WERI-Rb-1 (cell line): ENCODE measurements at places on chromosomes 13 and 19.
A peak's percentile ranks its signal among the peaks of the same experiment; 100 is the strongest.

DNA sequence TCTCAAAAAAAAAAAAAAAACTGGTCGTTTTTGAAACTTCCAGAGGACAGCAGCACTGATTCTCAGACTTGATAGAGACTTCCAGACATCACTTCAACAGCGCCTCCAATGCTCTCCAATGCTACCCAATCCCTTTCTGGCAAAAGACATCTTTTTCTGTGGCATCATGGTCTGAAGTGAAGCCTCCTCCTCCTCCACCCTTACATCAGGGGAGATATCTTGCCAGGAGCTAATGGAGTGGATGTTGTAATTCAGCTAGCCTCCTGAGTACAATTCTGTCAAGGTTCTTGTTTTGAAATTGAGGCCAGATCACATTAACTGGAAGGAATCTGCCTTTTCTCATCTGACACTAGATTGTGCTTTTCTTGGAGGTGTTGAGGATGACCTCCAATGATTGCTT is 24.2 kb downstream of the FXYD5 start:
- DNase-seq = no peak

GRCh38 chr13:100131863-100132574 is 43.1 kb downstream of the PCCA start:
- DNase-seq = no peak

GRCh38 chr13:105878119-105878700 is 657.3 kb downstream of the EFNB2 start:
- DNase-seq = no peak

DNA sequence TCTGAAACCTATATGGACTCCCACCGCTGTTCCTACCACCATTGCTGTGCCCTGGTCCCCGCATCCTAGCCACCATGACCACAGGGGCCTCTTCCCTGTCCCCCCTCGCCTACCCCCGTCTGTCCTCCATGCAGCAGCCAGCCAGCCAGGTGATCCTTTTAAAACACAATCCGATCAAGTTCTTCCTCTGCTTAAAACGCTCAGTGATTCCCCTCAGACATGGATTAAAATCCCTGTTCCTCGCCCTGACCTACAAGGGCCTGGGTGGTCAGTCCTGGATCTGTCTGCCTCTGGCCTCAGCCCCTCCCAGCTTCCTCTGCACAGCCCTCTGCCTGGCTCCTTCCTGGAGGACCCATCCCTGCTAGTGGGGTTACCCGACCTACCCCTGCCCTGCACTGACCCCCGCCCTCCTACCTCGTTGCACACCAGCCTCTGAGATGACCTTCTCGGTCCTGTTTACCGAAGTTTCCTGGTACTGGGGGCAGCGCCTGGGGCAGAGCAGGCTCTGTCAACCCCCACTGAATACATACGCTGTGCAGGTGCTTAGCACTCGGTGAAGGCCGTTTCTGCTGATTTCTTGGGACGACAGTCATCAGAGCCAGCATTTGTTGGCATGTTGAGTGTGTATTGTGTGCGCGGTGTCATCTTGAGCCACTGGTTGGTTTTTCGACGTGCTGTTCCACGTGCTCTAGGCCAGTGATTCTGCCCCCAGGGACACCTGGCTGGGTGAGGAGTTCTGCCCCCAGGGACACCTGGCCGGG is 14.7 kb upstream of the LENG8 start:
- DNase-seq = peak; percentile 57

DNA sequence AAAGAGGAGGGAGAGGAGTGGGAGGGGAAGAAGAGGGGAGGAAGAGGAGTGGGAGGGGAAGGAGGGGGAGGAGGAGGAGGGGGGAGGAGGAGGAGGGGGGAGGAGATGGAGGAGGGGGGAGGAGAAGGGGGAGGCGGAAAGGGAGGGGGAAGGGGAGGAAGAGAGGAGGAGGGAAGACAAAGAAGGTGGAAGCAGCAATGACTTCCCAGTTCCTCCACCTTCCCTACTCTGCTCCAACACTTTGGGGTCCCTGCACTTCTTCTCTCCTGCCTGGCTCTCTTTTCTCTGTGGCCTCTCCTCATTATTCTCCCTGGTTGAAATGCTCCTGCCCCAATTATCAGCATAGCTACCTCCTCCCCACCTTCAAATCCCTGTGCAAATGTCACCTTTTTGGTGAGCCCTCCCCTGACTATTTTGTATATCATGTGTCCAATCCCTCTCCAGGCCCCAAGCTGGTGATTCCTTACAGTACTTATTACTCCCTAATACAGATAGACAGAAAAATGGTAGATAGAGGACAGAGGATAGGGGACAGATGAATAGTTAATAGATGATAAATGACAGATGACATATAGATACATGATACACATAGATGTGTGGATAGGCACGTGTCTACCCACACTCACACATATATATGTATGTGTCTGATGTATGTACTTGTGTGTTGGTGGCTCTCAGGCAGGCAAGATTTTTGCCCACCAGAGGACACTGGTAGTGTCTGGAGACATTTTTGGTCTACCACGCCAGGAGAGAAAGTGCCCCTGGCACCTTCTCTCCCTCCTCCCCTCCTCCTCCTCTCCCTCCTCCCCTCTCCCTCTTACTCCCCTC is 25.2 kb downstream of the NLRP9 start:
- no peak for DNase-seq

DNA sequence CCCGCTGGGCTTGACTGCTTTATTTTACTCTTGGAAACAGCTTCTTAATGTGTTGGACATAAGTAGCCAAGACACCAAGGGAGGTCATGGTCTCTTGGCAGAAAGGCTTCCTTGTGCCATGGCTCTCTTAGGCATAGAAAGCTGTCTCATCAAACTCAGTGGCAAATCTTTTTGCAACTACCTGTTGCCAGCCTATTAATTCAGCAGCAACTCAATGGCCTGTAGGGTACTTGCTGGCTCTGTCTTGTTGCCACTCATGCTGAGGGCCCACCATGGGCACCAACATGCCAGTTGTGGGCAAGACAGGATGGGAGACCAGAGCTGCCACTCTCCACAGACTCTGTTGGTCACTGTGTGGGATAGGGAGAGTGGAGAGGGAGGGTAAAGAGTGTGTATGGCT is 1209.4 kb downstream of the UQCRFS1 start:
- no peak for DNase-seq

- DNase-seq = no peak
Observed at GRCh38 chr13:113618455-113618854, 33.9 kb downstream of the TFDP1 start.

DNA sequence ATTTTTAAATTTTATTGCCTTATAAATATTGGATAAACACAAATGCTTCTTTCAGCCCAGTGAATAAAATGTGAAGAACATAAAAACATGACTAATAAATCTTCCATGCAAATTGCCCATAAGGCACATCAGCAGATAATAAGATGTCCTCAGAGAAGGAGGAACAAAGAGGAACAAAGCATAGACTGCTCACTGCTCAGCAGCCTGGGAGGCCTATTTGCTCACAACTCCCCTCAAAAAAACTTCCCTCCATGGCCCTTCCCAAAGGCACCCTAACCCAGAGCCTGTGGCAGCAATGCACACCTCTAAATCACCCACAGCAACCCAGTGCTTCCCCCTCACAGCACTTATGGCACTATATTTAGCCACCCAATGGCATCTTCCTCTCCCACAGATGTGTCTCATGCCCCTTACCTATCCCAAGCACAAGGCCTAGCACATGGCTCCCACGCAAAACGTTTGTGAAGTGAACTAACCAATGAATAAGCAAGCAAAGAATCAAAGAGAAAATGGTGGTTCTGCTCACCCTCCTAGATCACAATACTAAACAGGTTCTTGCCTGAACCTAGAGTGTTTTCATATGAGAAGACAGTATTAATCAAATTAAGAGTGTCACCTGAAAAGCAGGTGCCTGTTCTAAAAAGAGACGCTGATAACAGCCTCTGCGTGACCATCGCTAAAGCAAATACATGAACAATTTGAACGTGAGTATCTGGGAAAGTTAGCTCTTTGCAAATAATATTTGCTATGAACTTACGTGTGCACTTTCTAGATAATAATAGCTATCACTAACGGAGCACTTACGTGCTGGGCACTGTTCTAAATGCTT is 96.9 kb downstream of the TBC1D4 start:
- DNase-seq = no peak

DNA sequence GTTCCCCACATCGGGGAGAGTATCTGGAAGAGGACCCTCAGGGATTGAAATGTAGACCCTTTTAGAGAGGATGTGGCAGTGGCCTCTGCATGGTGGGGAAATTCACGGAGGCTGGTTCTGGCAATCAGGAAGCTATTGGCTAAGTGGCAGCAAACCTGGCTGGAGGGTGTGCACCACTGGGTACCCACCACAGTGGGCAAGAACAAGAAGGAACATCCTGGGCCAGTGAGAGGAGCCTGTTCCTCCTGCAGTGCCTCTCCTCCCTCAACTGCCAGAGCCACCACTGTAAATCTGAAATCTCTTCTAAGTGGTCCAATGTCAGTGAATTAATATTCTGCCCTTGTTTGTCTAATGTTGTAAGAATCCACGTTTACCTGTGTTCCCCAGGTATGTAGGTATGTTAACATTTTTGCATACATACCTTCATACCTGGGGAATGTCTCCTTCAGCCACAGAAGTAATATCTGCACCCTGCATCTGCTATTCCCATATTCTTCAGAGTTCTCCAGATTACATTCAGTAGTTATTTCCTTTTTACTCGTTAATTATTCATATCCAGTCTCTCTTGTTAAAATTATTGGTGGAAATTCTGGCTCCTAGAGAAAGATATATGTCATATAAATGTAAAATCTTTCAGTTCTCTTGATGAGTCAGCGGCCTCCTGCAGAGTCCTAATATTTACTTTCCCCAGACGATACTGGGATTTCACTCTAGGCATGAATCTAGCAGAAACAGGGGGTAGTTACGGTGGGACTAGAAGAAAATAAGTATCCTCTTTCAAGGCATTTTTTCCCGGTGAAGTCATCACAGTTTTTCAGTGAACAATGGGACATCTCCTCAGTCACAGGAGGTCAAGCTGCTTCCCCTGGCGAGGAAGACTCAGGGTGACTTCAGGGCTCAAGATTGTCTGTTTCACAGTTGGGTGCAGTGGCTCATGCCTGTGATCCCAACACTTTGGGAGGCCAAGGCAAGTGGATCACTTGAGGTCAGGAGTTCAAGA is 148.3 kb downstream of the MYO16 start:
- no peak for DNase-seq

DNA sequence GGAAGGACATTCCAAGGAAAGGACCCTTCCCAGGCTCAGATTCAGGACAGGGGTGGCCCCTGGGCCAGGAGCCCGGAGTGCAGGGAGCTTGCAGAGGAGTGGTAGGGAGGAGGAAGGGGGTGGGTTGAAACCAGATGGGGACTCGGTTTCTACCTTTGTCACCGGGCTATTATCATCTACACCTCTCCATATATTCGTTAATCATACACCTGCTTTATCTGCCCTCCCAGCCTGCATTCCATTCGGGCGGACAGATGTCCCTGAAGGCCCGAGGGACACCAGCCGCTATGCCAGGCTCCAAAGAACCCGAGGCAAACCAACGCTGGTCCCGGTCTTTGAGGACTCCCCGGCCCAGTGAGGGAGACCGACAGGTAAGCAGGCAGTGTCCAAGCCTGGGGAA is 15.5 kb upstream of the MYH14 start:
- DNase-seq = no peak

GRCh38 chr13:38980750-38981078 is 9.9 kb downstream of the STOML3 start:
- DNase-seq = no peak

- no peak for DNase-seq
Observed at GRCh38 chr13:51426982-51427381, 25.9 kb downstream of the INTS6 start.

DNA sequence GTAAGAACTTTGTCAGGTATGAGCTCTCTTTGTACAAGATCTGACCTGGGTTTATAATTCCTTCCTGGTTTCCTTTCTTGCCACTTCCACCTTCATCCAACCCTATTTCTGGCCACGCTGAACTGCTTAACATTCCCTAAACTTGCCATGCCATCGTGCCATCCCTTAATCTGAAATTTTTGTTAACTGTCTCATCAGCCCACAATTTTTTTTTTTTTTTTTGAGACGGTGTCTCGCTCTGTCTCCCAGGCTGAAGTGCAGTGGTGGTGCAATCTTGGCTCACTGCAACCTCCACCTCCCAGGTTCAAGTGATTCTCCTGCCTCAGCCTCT is 144.6 kb downstream of the GGACT start:
- DNase-seq = no peak

DNA sequence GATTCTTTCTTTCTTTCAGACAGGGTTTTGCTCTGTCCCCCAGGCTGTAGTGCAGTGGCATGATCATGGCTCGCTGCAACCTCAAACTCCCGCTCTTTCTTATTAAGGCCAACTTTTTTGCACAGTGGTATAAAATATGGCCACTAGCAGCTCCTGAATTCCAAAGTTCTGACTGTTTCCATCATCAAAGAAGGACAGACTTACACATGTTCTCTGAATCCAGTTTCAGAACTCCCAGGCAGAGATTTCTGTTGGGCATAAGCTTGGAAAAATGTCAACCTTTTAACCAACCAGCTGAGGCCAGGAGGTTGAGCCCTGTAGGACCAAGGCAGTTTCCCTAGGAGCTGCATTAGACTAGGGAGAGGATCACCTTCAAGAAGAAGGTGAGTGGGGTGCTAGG is 184.1 kb downstream of the HS6ST3 start:
- no peak for DNase-seq

DNA sequence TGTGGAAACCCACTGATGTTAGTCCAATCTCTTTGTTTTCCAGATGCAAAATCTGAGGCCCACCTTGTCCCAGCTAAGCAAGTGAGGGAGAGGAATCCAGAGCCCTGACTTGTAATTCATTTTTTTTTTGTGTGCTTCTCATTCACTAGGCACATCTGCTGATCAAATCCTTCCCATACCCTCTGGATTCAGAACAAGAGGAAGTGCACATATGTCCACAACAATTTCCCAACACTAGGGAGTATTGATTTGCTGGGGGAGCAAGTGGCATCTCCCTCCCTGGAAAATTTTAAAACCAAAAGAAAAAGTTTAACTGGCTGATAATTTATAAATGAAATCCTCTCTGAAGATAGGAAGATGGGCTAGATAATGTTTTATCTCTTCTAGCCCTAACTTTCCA is 94.6 kb upstream of the RFC3 start:
- DNase-seq = no peak

DNA sequence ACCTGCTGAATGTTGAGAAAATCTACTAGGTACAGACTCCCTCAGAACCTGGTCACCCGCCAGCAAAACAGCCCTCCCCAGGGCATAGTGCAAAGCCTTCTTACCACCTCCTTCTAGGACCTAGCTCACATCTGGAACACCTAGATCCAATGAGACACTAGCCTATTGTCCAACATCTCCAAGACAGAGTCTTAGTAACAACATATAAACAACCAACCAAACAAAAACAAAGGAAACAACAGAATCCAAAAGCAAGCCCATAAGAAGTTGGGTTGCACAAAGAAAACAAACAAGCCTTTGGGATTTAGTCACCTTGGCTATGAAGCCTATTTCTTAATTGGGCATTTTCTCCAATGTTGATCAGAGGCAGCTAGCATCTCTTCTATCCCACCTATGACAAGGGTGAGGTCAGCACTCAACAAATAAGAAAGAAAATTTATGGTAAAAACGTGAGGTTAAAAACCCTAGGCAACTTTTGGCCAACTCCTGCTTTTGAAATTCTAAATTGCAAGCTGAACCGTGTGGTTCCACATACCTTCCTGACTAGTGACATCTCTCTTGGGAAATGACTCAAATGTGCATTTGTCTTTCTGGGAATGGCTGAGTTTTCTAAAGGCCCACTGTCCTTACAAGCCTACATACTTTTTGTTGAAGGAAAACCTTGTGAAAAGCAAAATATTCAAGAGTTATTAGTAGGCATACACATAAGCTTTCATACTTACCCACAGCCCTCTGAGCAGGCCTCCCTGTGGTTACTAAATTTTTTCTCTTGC is 66.7 kb downstream of the FAM216B start:
- no peak for DNase-seq

GRCh38 chr13:114024603-114025404 is 50.9 kb upstream of the C13orf46 start:
- no peak for DNase-seq
